ENCODE measurements at places on chromosomes 3 and 15. TPM values are rescaled to one million over a fixed set of nuclear protein-coding genes. Genes with fewer than 3 reads are reported as not detected.

DNA sequence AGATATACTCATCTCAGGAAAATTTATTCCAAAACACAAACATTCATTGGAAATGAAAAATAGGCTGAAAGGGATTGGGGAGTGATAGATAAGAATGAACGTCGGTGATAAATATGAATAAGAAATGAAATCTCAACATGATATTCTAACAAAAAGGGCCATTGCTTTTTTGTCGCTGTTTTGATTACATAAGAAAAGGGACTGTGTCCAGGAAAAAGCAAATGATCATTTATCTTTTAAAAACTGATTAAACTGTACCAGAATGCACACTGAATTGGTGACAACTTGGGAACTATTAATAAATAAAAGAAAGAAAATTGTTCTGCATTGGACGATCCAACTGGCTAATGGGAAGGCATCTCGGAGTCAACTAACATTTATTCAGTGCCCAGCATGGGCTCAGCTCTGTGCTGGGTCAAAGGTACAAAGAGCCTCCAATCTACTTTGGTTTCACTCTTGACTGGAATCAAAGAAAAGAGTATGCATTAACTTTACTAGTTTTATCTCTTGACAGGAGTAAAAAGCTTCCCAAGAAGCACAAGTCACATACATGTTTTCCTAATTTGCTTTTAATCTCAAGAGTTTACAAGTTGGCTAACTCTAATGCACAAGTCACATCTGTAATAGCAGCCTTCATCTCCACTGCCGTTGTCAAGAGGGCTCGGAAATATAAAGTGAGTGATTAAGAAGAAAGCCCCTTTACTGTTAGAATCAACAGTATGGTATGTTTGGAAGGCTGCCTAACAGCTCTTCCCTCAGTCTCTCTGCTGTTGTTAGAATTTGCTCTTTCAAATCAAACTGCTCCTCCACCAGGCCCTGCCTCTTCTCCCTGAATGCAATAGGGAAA lies 280.0 kb downstream of the IGSF11 start:
- DNase-seq = no peak

DNA sequence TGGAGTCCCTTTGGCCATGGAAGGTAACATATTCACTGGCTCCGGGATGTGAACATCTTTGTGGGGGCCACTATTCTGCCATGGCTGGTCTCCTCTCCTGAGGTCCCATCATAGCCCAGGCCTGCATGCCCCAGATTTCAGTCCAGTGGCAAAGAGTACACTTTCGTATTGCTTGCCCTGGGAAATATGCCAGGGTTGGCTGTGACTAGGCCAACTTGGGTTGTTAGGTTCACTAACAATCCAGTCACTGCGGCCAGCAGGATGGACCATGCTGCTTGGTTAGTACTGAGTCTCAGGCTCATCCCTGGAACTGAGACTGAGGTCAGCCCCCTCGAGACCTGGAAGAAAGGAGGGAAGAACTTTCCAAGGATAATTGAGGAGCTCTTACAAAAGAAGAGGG lies 9.8 kb upstream of the EEFSEC start:
- DNase-seq = no peak

- no peak for DNase-seq
These were observed 25.6 kb upstream of the LCTL start for GRCh38 chr15:66591322-66591862.

- DNase-seq = no peak
These were observed 380.0 kb upstream of the DPH6 start for GRCh38 chr15:35926007-35926380.

GRCh38 chr15:50135031-50135551 lies 16.1 kb upstream of the ATP8B4 start:
- DNase-seq = no peak

DNA sequence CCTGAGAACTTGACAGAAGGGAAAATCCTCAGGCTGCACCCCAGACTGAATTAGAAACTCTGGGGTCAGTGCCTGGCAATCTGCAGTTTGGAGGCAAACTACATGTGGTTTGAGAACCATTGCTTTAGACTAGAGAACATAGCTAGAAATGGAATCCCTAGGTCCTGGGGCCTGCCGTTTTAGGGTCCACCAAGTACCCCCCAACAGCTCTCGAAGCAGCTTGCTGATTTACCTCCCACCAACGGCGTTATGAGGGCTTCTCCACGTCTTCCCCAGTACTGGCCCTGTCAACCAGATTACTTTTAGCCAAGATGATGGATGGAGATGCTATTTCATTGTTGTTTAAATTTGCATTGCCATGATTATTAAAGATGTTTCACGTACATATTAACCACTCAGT lies 272.5 kb downstream of the XXYLT1 start:
- no peak for DNase-seq

DNA sequence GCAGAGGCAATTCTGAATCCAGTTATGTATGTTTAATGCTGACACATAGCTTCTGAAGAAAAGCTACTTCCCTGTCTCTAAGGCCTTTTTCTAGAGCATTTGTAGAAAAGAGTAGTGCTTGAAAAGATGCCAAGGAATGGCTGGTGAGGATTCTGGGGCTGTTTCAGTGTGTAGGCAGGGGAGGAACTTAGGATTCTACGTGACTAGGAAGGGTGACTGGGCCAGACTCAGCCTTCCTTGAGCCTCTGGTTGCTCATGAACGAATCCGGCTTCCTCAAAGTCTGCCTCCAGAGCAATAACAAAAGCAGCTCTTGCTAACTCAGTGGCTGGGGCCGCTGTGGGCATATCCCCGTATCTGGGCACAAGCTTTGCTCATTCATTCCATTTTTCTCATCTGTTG lies 104.8 kb upstream of the WNT5A start:
- DNase-seq = no peak

GRCh38 chr3:134970895-134971294 lies 175.8 kb downstream of the EPHB1 start:
- DNase-seq = no peak

DNA sequence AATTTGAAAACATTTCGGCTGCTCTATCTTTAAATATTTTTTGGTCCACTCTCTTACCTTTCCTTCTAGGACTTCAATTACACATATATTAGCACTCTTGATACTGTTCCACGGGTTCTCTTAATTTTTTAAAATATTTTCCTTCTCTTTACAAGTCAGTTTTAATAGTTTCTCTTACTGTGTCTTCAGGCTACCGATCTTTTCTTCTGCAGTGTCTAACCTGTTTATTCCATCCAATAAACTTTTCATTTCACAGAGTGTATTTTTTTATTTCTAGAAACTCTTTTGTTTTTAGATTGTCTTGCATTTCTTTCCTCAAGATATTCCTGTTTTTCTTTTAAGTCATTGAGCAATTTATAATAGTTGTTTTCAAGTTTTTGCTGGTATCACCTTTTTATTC lies 27.7 kb downstream of the TCF12 start:
- no peak for DNase-seq

- no peak for DNase-seq
These were observed 353.4 kb downstream of the RORA start for GRCh38 chr15:60875681-60876080.

- DNase-seq = no peak
These were observed 33.3 kb upstream of the RPN1 start for GRCh38 chr3:128683957-128684356.

DNA sequence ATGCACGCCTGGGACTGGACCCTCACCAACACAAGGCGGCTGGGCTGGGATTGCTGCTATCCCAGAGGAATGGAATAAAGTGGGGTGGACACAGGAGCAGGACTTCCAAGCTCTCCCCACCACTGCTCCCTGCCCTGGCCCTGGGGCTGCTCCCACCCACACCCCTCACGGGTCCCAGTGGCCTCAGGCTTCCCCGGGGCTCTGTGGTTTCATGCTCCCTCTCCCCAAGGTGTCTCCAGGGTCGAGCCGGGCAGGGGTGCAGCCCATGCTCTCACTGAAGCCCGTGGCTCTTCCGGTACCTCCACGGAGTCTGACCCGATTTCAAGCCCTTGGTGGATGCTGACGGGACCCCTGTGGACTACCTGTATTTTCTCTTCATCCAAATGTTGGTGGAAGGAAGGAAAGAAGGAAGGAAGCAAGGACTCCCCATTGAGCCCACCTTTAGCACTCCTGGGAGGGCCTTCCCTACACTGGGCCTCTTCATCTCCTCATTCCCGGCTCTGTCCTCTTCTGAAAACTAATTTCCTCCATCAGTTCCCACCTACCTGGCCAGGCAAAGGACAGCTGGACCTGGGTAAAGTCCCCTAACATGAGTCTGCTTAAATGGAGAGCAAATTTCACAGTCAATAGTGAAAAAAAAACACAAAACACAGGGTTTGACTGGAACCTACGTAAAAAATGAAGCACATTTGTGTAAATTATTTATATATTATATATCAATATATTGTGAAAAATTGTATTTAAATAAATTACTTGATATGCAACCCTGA lies 44.0 kb upstream of the PCSK6 start:
- DNase-seq = no peak

DNA sequence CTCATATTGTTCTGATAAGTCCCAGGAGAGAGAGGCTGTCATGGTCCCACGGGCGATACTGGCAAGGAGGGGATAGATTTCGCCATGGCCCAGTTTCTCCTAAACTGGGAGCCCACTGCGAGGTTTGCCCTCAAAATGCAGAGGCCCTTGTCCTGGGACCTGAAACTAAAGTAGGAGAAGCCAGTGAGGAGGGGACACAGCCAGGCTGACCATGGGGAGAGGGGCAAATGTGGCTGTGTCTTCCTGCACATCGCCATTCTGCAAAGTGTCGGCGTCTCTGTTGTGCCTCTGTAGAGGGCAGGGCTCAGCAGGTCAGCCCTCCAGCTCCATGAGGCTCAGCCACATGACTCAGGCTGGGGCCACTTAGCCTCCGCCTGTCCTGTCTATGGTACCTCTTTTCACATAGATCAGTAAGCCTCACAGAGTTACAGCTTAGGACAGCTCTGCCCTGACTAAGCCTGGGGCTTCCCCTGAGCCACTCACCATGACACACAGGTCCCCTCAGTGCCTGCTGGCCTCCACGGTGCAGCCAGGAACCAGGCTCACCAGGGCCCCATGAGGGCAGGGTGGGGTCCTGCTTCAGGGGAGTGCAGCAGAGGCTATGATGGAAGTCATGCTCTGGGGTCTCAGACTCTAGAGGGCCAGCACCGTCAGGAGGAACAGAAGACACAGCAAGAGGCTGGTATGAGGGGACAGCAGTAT lies 28.6 kb upstream of the PLXNA1 start:
- no peak for DNase-seq

DNA sequence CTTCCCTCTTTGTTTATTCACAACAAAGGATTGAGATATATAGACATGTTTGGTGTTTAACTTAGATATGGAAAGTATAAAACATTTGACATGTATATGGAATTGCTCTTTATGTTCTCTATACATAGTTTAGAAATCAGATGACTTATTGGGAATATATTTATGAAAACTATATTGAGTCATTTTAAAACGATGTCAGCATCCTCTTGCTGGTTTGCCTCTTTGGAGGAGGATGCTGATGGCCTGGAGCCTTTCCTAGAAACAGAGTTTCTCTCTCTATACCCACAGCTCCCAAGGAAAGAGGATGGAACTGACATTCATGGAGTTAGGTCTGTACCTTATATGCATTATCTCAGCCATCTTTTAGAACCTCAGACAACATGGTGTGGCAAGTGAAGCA lies 40.3 kb downstream of the ZBTB38 start:
- DNase-seq = no peak

CFAP100 gene
- not detected for total RNA-seq

SLC24A5 gene
- total RNA-seq = not detected

GP5 gene
- 2.3 TPM for total RNA-seq

CA12 gene
- total RNA-seq = not detected

CFAP91 gene
- 0.94 TPM for total RNA-seq

CCR2 gene
- total RNA-seq = 52.5 TPM
